ENCODE measurements at places on chromosomes 2 and 18.

GRCh38 chr2:32887125-32887524 lies 59.6 kb upstream of the LTBP1 start:
- DNase-seq, result no peak

DNA sequence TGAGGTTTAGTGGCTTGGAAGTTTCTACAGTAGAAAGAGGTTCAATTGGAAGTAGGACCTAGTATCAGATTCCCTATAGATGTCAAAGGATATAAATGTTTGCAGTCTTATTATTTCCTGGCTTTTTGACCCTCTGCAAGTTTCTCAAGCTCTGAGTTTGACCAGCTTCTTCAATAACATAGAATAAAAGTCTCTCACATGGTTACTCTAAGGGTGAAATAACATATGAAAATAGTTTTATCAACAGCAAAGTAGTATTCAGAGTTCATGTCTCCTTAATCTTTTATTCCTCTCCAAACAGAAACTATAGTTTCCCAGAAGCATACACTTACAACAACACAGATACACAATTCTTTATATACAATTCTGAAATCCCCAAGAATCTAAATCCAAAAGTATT lies 132.9 kb upstream of the RND3 start:
- no peak for DNase-seq

DNA sequence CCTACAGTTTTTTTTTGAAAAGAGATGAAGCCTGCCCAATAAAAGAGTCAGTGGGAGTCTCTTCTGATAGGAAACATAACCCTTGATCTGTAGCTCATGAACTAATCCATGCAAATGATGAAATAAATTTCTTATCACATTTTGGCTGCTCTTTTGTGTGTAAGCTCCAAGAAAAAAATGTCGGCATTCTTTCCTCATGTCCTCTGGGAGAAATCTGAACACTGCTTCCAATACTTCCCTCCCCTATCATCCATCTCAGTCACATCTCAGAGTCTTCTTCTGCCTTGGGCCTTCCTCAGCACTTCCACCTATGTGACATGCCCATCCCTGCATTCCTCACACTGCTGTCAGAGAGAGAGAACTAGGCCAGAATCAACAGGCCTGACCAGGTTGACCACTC lies 395.7 kb upstream of the ST6GAL2 start:
- DNase-seq, result no peak

- peak; percentile 40 for DNase-seq
Measured at GRCh38 chr2:157751462-157752058, 122.9 kb upstream of the ACVR1C start.

DNA sequence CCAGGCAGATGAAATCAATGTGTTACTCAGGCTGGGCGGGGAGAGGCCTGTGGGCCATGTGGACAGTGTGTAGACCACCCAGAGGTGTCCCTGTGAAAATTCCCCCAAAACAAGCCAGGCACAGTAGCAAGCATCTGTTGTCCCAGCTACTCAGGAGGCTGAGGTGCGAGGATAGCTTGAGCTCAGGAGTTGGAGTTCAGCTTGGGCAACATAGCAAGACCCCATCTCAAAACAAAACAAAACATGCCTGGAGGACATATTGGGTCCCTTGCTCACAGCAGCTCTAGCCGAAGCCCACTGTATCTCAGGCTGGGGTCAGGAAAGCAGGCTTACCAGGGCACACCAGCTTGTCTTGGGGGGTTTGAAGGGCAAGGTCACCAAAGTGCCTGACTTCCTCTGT lies 4.3 kb upstream of the PTMA start:
- no peak for DNase-seq

DNA sequence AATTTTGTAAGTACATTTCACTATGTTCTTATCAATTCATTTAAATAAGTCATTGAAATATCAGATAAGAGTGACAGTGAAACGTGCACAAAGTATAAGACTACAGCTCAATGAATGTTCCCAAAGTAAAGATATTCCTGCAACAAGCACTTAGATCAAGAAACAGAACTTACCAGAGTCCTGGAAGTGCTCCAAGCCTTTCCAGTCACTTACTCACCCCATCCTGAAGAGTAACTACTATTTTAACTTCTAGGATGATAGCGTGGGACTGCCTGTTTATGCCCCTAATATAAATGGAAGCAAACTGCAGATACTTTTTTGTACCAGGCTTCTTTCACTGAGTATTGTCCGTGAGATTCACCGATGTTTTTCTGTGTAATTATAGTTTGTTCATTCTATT lies 768.9 kb downstream of the SLC4A3 start:
- peak; percentile 29 for DNase-seq

- no peak for DNase-seq
Measured at GRCh38 chr2:219627103-219628100, at the start of gene SLC4A3. Gene SLC4A3, plus strand, starts transcription at chr2:219627630. Its CDS starts 363 bp downstream, at chr2:219627993.

DNA sequence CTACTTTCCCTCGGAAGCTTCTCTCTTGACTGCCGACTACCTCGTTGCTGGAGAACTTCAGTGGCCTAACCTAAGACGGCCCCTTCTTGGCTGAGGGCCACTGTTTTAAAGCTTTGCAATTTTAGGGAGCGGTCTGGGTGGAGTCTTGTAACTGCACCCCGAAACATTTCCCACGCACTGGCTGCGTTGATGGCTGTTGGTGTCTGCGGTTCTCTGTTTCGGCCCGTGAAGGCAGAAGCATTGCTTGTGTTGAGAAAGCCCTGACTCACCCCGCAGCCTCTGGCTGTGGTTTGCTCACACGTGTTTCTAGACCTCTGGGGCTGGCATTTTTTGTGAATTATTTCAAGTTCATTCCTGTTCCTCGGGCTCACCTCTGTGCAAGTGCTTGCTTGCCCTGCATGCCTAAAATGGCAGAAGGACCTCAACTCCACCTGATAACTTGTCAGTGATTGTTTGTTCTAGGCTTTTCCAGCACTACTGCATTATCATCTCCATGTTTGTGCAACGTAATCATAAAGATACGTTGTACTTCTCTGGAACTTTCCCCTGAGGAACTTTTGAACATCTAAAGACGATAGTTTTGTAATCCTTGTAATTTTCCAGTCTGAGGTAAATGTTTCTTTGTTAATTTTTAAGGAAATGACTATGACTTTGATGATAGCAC lies 94.2 kb upstream of the DLX2 start:
- DNase-seq, result peak; percentile 100

- DNase-seq, result no peak
Measured at GRCh38 chr2:170885130-170885791, 43.8 kb upstream of the GORASP2 start.

DNA sequence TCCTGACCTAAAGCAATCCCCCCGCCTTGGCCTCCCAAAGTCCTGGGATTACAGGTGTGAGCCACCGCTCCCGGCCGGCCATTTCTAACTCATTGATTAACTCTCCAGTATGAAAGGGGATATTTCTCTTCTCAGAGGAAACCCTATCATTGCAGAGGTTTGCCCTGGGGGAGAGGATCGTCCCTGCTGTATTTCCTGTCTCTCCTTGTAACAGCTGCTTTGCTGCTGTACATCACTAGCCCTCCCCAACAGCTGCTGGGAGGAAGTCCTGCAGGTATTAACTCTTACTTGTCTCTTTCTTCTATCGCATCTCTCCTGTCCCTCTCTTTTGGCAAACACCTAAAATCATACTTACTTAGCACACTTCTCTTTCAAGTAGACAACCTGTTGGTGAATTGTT lies 219.0 kb upstream of the DSEL start:
- DNase-seq, result no peak

DNA sequence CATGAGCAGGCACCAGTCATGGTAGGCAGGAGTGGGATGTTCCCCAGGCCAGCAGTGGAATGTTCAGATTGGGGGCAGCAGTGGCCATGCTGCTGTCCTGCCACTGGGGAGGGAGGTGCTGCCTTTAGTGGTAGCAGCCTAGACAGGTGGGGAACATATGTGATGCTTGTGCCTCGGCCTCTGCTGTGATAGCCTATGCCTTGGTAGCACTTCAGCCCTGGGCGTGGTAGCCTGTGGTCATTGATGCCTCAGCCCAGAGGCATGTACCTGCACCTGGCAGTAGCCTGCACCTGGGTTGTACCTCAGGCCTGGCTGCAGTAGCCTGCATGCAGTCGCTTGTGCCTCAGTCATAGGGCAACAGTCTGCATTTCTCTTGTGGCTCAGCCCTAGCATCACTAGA lies 7.1 kb downstream of the RFTN2 start:
- peak; percentile 7 for DNase-seq

GRCh38 chr2:8750221-8750620 lies 68.4 kb downstream of the ID2 start:
- no peak for DNase-seq

DNA sequence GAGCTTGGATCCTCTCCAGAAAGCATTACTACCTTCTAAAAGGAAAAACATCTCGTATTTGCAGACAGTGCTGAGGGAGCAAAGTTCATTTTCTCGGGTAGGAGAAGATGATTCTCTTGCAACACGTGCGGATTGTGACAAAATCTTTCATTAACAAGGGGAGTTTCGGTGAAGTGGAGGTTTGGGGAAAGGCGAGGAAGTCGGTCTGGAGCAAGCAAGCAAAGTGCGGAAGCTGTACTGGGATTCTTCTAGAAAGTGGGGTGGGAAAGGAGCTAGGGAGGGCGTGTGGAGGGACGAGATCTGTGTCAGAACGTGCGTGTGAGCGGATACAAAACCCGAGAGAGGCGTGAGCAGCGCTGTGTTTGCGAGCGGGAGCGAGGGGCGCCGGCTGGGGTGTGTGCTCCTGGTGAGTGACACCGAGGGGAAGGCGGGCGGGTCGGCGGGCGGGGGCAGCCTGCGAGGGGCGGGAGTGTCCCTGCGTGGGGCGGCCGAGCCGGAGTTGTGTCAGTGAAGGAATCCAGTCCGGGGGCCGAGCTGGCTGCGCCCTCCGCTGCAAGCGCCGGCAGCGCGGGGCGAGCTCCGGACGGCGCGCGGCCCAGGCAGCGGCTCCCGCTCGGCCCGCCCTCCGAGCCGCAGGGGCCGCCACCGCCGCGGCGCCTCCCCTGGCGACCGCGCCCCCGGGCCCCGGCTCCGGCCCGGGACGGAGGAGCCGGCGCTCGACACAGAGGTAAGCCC lies at the start of gene SPATS2L:
Gene SPATS2L, plus strand, starts transcription at position 498 of the 735 bp plus-strand sequence. CDS start 82,552 bp downstream, outside the sequence.
- peak; percentile 58 for DNase-seq

- DNase-seq, result no peak
Measured at GRCh38 chr2:161631855-161632391, 7.7 kb downstream of the SLC4A10 start.

- DNase-seq, result peak; percentile 45
Measured at GRCh38 chr2:200307724-200308545, 1.4 kb downstream of the SPATS2L start.

DNA sequence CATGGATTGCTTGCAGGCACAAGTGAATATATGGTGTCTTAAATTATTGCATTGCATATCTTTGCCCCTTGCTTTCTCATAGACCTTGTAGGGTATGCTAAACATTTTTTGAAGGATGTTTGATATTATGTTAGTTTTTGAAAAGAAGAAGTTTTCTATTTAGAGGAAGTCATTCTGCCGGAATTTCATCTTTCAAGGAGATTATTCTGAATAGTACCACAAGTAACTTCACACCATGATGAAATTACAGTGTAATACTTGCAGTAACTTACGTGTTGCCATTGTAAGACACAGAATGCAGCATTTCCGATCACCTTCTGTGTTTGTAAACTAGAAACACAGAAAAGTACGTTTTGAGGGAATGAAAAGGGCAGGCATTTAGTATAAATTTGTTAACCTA lies 71.9 kb downstream of the ACVR2A start:
- DNase-seq, result no peak

DNA sequence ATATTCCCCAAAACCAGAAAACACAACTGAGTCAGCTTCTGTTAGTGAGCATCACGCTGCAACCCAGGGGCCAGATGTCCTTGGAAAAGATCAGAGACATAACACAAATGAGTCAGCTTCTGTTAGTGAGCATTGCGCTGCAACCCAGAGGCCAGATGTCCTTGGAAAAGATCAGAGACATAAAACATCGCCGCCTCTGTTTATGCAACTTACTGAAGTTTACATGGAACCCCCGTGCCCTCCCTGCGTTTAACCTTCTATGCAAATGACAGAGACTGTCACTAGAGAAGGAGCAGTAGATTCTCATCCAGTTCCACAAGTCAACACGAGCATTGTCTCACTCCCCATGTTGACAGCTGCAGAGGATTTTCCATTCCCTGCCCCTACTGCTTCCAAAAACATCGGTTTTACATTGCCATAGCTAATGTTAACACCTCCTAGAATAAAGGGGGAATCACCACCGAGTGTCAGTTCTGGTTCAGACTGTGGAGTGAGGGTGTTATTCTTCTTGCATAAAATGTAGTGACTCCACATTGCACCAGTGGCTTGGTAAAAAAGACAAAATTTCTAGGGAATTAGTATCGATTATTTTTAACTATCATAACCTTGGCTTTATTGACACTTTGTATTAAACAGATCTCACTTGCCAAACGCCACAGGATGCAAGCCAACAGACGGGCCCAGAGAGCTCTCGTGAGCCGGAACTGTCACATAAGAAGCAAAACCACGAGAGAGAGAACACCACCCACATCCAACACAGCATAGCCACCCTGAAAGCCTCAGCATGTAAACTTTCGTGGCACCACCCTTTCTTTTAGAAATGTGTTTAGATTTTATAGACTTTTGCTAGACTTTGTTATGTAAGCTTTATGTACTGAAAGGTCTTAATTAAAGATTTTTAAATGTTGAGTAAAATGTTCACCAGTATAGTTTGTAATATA lies 87.7 kb downstream of the SH3YL1 start:
- DNase-seq, result no peak

DNA sequence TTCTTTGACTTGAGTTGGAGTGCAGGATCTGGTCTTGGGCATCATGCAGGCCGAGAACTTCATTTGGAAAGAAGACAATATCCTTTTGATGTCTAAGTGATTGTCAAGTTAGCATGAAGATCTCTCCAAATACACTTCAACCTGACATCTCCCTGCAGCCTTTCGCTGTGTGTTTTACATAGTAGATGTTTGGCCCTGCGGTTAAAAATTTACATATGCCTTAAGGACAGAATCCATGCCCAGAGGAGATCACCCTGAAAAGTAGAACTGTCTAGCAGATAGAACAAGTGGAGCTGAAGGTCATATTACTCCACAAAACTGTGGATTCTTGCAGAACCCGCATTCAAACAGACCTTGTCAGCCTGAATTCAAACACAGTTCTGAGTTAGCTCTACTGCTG lies 409.9 kb downstream of the LPIN1 start:
- DNase-seq, result no peak

- peak; percentile 50 for DNase-seq
Measured at GRCh38 chr2:19312949-19313348, 45.5 kb downstream of the OSR1 start.

GRCh38 chr2:101776172-101777043 lies 78.9 kb downstream of the MAP4K4 start:
- no peak for DNase-seq

GRCh38 chr2:120622886-120623753 lies 112.5 kb upstream of the GLI2 start:
- DNase-seq, result no peak
